GM10248 (cell line): ENCODE measurements at places on chromosomes 6 and 20.
A peak's percentile ranks its signal among the peaks of the same experiment; 100 is the strongest.

- DNase-seq, result peak; percentile 66
Observed at GRCh38 chr20:63042448-63043071, 35.8 kb upstream of the BHLHE23 start.

- DNase-seq, result no peak
Observed at GRCh38 chr6:34760108-34760507, 2.8 kb downstream of the SNRPC start.

GRCh38 chr6:13766201-13766634, 48.1 kb downstream of the MCUR1 start:
- no peak for DNase-seq

GRCh38 chr6:138450445-138450844, 46.4 kb downstream of the HEBP2 start:
- DNase-seq, result no peak

DNA sequence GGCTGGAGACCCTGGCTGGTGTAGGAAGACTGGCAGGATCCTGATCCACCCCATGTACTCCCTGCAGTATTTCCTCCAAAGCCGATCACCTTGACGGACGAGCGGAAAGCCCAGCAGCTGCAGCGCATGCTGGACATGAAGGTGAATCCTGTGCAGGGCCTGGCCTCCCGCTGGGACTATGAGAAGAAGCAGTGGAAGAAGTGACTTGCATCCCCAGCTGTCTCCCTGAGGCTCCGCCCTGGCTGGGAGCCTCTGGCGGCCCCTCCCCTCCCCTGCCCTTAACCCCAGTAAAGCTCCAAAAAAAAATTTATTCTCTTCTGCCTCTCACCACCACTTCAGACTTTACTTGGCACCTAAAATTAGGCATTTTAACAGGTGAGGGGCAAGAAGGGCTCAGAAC, 7.0 kb downstream of the COX4I2 start:
- DNase-seq, result no peak

DNA sequence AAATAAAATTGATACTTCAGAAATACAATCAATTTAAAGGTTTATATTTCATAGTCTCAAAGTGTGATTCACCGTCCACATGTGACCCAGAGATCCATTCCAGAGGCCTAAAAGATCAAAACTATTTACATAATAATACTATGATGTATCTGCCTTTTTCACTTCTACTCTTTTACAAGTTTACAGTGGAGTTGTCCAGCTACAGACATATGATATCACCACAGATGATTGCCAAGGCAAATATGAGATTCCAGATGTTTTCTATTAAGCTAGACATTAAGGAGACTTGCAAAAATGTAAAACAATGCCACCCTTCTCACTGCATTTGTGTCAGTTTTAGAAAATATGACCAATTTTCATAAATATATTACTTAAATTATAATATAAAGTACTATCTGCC, 443.7 kb downstream of the GJA1 start:
- no peak for DNase-seq

GRCh38 chr6:113829696-113830045, 27.5 kb upstream of the MARCKS start:
- DNase-seq, result no peak

- no peak for DNase-seq
Observed at GRCh38 chr6:43933148-43933885, 163.3 kb downstream of the VEGFA start.

GRCh38 chr6:43996618-43997344, 130.5 kb downstream of the MRPL14 start:
- DNase-seq, result no peak

- no peak for DNase-seq
Observed at GRCh38 chr6:74969591-74970267, 236.1 kb downstream of the COL12A1 start.

GRCh38 chr6:124463271-124463670, 499.0 kb upstream of the RNF217 start:
- DNase-seq, result no peak

- no peak for DNase-seq
Observed at GRCh38 chr6:22366214-22366613, 69.4 kb upstream of the PRL start.

- DNase-seq, result no peak
Observed at GRCh38 chr20:59400708-59401107, 100.3 kb downstream of the EDN3 start.

GRCh38 chr20:23018432-23018831, 16.7 kb upstream of the SSTR4 start:
- DNase-seq, result no peak

- peak; percentile 49 for DNase-seq
Observed at GRCh38 chr20:1871807-1872458, 23.3 kb upstream of the SIRPA start.

GRCh38 chr6:137305691-137306090, 86.5 kb upstream of the IFNGR1 start:
- no peak for DNase-seq

GRCh38 chr6:40778196-40778595, 191.0 kb upstream of the LRFN2 start:
- DNase-seq, result no peak

GRCh38 chr6:149890629-149891045, 7.3 kb downstream of the RAET1E start:
- DNase-seq, result no peak

DNA sequence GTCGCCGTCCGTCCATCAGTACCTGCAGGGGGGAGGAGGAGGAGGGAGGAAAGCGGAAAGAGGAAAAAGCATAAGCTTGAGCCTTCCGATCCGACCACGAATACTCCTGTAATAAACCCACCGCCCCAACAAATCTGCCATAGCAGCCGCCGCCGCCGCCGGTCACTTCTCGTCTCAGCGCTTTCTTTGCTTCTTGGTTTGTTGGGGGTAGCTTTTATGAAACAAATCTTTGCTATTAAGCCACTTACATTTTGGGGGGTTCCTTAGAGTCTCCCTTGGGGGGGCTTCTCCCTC, 277 bp downstream of the ADGRB3 start:
- no peak for DNase-seq

- DNase-seq, result no peak
Observed at GRCh38 chr6:1624851-1625781, 15.4 kb downstream of the FOXC1 start.

DNA sequence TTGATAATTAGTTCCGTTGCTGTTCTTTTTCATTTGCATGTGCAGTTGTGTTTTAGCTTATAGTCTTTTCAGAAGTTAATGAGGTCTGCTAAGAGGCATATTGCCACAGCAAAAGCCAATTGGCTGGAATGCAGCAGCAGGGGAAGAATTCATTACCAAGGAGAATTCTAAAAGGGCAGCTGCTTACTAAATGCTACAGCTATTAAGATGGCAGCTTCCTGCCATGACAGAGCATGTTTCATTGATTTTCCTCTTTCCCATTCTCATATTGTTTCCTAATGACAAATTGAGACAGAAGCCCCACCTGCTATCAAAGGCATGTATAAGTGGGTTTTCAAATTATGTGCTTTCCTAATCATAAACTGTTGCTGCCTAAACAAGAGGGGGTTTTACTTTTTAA, 66.6 kb downstream of the CLVS2 start:
- DNase-seq, result no peak

DNA sequence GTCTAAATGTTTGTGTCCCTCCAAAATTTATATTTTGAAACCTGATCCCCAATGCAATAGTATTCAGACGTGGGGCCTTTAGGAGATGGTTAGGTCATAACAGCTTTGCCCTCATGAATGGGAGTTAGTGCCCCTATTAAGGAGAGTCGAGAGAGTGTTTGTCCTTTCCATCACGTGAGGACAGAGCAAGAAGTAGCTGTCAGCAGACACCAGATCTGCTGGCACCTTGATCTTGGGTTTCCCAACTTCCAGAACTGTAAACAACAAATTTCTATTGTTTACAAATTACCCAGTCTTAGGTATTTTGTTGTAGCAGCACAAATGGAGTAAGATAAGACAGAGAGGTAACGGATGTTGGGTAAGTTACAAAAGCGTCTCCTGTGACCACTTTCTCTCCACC, 46.6 kb downstream of the FAM50B start:
- no peak for DNase-seq

GRCh38 chr6:158257781-158258180, 54.5 kb upstream of the TULP4 start:
- no peak for DNase-seq

GRCh38 chr6:6997263-6998193, 110.2 kb upstream of the RREB1 start:
- DNase-seq, result no peak

GRCh38 chr20:16205507-16205906, 367.7 kb downstream of the KIF16B start:
- no peak for DNase-seq

GRCh38 chr20:17572034-17572638, 2.3 kb downstream of the DSTN start:
- no peak for DNase-seq

- DNase-seq, result peak; percentile 72
Observed at GRCh38 chr6:44078827-44079671, 48.2 kb downstream of the MRPL14 start.
